ENCODE measurements at places on chromosomes 7 and 10.
A peak's percentile ranks its signal among the peaks of the same experiment; 100 is the strongest.

- ATAC-seq, result no peak
These were observed 313.1 kb upstream of the ZNF32 start for GRCh38 chr10:43961523-43962345.

DNA sequence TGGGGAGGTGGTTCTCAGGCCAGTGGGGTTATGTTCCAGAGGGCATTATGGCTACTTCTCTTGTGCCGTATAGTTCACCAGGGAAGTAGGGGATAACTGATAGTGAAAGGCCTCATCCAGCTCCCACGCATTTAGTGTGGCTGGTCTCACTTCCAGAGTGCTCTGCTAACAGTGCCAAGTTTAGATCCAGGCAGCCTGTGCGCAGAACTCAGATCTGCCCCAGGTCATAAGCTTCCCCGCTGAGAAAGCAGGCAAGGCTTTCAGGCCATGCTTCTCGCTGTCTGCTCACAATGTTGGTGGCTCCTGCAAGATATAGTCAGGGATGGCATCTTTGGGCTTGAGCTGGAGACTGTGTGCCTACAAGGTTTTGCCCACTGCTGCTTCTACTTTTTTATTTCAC is 11.3 kb downstream of the AGK start:
- no peak for ATAC-seq

GRCh38 chr10:30048768-30049517 is 10.4 kb downstream of the JCAD start:
- no peak for ATAC-seq

DNA sequence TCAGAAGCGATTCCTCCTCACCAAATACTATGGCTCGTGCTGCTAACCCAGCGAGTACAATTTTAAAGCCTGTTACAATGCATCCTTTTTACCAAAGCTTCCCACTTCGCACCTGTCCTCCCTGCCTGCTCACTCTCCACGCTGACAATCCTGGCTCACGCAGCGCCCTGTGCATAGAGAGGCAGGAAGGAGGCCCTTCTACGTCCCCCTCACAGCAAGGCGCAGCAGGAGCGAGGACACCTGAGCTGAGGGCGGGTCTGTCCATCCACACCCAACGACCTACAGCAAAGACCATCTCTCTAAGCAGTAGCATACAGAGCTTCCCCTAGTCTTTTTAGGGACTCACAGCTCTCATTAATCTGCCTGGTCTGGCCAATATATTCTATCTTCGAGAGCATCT is 46.0 kb downstream of the MKI67 start:
- ATAC-seq, result no peak

DNA sequence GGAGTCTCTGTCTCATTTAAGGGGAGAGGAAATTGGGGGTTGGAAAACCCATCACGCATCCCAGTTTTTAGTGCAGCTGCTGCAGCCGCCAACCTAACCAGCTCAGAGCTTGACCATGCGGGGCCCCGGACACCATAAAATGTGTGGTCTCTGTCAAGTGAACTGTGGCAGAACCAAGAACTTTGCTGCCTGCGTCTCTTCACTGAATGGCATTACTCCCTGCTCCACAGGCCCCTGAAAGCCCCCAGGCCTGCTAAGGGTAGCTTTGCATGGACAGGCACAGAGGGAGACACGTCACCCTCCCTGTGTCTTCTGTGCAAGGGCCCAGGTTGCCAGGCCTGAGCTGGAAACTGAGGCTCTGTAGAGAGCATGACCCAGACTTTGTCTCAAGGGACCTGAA is 144.6 kb upstream of the GPR26 start:
- ATAC-seq, result no peak

GRCh38 chr10:16976803-16977202 is 152.8 kb downstream of the CUBN start:
- no peak for ATAC-seq

DNA sequence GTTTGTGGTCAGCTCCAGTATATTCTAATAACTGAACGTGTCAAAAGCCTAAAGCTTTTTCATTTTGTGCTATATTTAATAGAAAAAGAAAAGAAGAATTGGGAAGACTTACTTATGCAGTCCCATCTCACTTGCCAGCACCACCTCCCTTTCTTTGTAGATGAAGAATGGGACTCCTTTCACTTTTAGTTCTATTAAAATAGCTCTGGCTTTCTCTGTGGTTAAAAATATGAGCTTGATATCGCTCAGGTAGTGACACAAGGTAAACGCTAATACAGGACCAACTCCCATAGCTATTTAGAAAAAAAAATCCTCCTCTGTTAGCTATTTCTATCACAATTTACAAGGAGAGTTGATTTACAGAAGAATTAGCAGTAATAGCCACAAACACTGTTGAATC is 176.8 kb downstream of the PDE1C start:
- ATAC-seq, result no peak

GRCh38 chr10:35641676-35642034 is 441 bp downstream of the FZD8 start:
- peak; percentile 16 for ATAC-seq

Measured in SK-N-SH treated with all-trans-retinoic acid at 6 μM for 48 hours (cell line).